ENCODE measurements at places on chromosomes 3 and 15.

GRCh38 chr15:99546441-99547100 is 19.2 kb upstream of the MEF2A start:
- DNase-seq: no peak

DNA sequence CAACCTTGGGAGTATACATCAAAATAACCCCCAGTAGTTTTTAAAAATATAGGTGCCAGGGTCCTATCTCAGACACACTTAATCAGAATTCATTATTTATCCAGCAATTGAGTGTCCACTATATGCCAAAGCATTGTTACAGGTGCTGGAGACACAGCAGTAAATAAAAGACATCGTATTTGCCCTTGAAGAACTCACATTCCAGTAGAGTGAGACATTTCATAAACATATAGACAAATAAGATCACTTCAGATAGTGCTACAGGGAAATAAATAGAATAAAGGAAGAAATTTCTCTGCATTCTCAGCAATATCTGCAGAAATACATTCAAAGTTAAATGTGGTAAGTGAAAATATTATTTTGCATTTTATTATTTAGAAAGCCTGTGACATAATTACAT is 34.1 kb upstream of the ANKRD28 start:
- DNase-seq: no peak

DNA sequence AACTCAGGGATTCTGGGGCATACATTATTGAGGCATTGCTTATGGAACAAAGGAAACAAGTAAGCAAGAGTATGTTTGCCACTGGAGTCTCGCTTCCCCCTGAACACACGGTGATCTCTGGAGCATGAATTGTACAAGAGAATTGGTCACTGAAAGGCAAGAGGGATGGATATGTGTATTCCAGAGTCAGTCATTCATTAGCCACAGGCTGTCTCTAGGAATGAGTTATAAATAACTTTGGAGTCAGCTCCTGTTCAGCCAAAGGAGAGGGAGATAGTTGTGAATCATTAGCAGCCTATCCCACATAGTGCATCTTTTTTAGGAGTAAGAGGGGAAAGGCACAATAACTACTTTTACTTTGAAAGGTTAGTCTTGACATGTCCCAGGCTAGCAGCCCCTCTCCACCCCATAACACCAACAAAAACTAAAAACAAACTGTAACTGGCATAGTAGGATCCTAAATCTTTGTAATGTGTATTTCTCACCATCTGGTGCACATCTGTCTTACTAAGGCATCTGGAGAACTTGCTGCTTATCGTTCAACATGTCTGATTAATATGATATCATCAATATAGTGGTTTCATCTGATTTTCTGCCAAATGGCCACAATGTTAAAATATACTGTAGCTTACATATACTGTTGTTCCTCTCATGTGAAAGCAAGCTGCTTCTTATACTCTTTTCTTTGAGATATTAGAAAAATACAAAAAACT is 462.2 kb downstream of the GRM7 start:
- DNase-seq: no peak

DNA sequence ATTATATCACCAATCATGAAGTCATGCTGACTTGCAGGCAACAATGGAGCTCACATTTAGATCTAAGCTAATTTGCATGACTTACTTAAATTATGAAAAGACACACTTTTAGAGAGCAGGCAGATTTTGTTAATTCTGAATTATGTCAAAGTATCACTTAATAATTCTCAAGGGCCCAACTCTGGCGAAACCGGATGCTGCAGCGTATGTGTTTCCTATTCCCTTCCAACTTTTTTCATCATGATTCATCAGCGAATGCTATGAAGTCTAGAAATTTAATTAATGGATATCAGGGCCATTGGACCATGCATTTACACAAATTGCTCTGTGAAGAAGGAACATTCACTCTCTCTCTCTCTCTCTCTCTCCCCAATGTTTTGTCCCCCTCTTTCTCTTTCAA is 63.5 kb upstream of the GOLGA8A start:
- no peak for DNase-seq

GRCh38 chr15:34358367-34358766 is 8.6 kb downstream of the LPCAT4 start:
- DNase-seq: no peak

GRCh38 chr15:65310431-65311137 is 6.1 kb downstream of the RNU5B-1 start:
- DNase-seq: no peak

DNA sequence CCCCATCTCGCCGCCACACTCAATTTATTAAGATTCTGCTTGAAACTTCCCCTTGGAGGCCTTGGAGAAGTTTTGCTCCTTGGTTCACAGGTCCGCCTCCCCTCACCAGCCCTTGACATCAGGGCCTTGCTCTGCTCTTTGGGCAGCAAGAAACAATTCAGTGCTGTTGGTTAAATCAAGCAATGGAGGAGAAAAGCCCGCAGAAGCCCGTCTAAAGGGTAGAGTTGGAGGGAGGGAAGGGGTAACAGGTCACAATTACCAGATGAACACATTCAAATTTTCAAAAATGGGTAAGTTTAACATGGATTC is 429 bp downstream of the PARP9 start:
- no peak for DNase-seq

GRCh38 chr3:117695871-117696645 is 986.5 kb downstream of the TUSC7 start:
- no peak for DNase-seq

DNA sequence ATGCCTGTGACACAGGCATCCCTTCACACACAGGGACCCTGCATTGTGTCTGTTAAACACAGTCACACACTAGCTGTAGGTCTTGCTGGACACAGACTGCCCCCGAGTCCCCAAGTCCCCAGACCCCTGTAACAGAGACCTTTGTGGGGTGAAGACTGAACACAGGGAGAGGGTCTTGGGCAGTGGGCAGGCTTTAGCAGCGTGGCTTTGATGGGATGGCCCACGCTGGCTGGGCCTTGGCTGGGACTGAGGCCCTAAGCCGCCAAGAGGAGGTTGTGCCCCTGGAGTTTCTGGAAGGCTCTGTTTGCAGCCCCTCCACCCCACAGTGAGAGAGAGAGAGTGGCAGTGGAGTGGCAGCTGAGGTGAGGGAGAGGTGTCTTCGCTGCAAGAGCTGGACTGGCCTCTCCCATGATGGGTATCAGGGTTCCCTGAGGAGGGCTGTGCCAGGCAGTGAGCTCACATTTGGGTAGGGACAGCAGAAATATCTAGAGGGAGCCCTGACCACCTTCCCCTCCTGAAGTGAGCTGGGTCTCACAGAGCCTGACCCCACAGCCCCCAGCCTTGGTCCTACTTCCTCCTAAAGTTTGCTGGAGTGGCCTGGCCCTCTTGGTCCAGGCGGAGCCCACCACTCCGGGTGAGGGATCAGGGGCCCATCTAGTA is 635 bp upstream of the VILL start:
- DNase-seq: no peak

DNA sequence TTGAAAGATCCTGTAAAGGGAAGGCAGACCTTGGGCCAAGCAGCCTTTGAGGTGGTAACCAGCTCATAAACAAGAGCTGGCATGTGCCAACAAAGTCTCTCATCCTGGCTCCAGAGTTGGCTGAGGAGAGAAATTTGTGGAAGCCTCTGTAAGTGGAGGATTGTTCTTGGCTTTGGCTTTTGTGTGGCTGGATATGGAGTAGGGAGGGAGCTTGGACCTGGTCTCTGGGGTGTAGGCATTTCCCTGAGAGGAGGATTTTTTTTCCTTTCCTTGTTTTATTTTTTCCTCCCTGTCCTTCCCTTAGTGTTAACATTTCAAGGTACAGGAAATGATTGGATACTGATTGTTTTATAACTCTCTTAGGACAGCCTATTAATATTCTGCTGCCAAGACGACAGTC is 60.8 kb downstream of the ZNF609 start:
- no peak for DNase-seq

- DNase-seq: no peak
These were observed 7.5 kb downstream of the HDGFL3 start for GRCh38 chr15:83200162-83200561.

DNA sequence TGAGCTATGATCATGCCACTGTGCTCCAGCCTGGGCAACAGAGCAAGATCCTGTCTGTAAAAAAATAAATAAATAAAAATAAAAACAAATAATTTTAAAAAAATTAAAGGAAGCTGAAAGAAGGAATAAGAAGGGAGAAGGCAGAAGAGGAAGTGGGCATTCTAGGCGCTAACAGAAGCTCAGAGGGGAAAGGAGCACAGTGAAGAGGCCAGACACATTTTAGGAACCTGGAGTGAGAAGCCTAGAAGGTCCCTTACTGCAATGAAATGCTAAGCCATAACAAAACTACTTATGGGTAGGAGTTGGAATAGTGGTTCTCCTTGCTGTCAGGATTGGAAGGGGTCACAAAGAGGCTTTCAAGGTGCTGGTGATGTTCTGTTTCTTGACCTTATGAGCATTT is 64.0 kb downstream of the ITGB5 start:
- DNase-seq: no peak

Data from NCI-H510A (cell line).